ENCODE measurements at places on chromosomes 2 and 18.

DNA sequence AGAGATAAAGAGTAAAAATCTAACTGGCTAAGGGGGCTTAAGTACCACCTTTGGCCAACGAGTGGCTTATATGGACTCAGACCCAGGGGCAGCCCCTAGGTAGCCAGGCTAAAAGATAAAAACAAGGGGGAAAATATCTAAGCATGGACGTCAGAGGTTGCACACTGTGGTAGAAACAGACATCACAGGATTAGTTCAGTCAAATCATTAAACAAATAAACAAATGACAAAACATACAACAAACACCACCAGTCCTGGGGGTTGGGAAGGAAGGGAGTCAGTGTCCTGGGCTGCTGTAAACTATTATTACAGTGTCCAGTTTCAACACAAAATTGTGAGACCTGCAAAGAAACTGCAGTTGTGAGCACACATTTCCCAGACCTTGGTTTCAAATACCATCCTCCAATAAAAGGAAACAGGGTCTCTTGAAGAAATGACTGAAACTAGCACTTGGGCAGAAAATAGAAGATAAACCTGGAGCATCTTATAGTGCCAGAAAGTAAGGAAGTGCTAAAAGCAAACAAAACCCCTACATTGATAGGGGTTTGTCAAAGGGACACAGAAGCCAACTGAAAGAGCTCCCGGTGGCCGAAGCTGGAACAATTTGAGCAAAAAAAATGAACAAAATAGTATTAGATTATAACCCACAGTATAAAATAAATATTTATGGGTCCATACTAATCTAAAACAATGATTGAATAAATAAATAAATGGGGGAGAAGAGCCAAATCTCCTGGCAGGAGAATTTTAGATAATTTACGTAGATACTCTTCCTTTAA, 154.8 kb upstream of the KLF7 start:
- DNase-seq = no peak

- DNase-seq = no peak
These were observed 236.8 kb downstream of the AFF3 start for GRCh38 chr2:99905636-99906035.

DNA sequence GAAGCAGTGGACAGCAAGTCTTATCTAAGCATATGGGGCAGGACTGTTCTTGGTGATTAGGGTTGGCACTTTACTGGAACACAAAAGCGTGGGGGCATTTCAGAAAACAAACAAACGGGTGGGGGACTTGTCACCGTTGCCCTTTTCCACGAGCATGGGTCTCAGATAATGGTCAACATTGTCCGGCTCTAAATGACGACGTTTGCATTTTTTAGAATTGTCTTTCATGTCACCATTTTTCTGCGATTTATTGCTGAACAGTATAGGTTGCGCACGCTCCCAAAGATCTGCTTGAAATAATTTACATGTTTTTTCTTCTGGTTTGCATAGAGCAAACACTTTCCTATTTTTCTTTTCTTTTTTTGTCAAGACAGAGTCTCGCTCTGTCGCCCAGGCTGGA, 46.6 kb upstream of the TBC1D8 start:
- no peak for DNase-seq

DNA sequence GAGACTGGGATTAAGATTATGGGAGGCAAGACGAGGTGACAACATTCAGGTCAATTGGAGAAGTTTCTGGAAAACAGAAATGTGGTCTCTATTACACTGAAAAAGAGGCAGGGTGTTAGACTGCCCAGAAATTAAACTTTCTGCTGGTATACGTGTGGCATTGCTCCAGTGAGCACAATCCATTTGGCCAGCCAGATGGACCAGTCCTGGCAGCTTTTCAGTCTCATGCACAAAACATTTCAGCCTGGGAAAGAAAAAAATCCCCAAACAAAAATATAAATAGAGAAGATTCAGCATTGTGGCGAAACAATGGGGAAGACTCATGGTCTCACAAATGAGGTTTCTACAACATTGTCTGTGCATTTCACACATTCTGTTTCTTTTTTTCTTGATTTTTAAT, 113.9 kb downstream of the HNMT start:
- no peak for DNase-seq

DNA sequence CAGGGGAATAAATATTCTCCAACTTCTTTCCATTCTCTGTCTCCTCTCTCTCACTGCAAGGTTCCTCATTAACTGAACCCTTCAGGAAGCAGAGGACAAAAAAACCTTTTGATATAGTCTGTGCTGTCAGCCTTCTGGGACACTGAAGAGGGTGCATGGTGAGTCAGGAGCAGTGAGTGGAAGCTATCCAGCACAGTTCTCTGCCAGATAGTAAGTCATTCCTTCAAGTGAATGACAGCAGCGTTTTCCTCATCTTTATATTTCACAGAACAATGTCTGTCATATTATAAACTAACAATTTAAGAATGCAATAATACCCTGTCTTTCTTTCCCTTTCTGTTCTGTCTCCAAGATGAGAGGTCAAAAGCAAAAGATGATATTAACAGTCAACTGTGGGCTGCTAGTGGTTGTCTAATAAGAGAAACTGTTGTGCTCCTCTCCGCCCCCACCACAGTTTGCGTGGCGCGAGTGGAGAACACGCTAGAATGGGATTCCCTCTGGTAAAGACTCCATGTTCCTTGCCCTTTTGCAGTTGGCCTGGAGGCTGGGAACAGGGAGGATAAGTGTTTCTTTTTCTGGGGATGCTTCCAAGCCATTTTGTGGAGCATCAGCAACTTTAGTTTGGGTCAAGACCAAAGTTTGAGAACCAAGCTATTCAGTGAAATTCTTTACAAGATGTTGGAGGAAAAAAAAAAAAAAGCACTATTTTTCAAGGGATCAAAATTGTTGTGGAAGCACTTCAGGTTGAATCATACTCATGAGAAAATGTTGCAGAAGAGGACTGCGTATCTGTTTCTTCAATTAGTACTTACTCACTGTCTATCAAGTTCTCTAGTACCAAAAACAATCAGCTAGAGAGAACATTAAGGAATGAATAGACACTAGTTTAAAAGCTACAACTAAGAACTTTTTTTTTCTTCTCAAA, 430.2 kb downstream of the SETBP1 start:
- no peak for DNase-seq

- no peak for DNase-seq
These were observed 11.2 kb downstream of the COPS8 start for GRCh38 chr2:237096911-237097310.

DNA sequence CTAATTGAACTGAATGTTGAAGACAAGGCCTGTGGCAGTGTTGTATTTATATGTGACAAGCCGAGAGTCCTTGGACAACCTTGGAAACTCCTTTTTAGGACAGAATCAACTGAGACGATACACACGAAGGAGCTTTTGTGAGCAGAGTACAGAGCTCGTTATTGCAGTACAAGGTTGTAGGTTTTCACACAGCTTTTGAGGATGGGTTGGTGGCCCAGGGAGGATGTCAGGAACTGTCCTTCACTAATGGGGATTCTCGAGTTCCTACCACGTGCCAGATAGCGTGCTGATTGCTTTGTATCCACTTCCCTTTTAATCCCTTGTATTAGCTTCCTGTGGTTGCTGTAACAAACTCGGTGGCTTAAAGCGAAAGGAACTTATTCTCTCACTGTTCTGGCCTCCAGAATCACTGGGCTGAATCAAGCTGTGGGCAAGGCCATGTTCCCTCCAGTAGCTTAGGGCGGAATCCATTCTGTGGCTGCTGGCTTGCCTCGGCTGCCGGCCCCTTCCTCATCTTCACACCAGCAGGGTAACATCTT, 20.2 kb downstream of the INPP4A start:
- no peak for DNase-seq

Data from activated CD4-positive, CD25-positive, alpha-beta regulatory T cell treated with anti-CD3 and anti-CD28 coated beads, Interleukin-2, amount 50 U/mL, for 72 hours (primary cell).